ENCODE measurements at places on chromosomes 6 and 20.

DNA sequence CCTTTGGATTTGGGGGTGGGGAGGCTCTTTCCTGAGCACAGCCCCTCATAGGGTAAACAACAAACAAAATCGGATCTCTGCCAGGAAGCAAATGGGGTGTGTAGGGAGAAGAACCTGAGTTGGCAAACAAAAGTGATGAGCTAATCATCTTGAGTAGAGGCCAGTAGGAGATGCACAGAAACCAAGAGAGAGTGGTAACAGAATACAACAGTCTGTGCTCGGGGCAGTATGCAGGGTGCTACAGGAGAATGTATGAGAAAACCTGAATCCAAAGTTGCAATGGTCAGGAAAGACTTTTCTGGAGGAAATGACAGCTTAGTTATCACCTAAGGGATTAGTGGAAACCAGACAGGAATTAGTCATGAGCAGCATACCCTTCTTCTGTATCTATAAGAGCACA lies 177.8 kb downstream of the CDKAL1 start:
- DNase-seq = no peak

DNA sequence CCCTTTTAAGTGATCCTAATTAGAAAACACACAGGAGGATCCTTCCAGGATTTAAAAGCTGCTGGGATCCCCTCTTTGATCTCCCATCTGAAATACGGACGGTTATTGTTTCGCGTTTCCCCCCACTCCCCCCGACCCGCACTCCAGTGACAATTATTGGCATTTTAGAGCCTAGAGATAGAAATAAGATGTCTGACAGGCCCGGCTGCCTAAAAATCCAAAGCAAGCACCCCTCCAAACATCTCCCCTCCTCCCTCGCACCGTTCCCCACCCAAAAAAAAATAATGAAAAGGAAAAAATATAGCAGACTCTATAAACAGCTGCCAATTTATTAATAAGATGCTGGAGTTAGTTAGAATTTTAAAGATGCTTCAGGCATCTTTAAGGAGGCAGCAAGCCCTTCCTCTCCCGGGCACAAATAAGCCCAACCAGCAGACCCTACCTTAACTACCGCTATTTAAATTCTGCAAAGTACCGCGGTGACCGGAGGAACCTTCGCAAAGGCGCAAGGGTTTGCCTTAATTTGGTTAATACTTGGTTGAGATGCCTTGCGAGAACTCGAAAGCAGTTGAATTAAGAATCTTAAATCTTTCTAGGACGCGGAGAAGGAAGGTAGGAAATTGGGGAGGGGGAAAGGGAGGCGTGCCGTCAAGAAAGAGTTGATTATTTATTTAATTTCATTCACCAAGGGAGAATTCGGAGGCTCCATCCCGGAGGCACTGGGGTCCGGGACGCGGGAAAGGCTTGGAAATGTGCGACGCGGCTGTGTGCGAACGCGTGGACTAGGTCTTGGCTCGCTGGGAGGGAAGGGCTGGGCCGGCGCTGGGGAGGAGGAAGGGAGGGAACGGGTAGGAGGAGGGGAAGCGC lies 1.5 kb upstream of the ISM1 start:
- no peak for DNase-seq

DNA sequence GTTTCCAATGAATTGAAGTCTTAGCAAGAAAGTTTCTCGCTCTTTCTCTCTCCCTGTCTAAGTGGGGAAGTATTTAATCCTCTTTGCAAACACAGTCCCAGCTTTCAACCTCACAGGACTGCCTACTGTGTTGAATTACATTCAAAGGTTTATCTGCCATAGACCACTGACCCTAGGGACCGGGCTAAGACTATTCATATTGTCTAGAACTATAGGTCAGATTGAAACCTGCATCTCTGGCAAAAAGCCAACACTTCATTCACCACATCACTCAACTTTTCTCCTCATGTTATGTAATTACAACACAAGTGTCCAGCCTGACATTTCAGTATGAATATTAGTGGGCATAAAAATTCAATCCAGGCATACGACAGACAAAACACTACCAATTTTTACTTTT lies 314.7 kb upstream of the RSPO3 start:
- DNase-seq = no peak

DNA sequence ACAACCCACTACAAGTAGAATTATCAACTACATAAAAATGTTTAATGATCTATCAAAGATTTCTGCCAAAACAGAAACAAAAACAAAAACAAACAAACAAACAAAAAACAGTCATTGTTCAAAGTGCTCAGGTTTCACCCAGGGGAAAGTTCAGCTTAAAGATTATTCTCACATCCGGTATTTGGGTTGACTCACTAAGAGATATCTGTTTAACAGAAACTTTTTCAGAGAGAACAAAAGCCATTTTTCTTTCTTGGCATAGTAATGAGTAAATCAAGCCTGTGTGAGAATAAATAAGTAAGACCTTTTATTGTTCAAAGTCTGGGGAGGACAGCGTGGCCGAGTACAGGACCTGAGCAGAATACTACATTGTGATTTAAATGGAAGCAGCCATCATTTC lies 143.6 kb downstream of the RCAN2 start:
- DNase-seq = no peak

- no peak for DNase-seq
These were observed 10.8 kb downstream of the GATA5 start for GRCh38 chr20:62464990-62465389.

- DNase-seq = peak; percentile 17
These were observed at the start of gene DAAM2 for GRCh38 chr6:39791850-39792539. Gene DAAM2, plus strand, starts transcription at chr6:39792376. Its CDS starts 63,927 bp downstream, at chr6:39856303.

DNA sequence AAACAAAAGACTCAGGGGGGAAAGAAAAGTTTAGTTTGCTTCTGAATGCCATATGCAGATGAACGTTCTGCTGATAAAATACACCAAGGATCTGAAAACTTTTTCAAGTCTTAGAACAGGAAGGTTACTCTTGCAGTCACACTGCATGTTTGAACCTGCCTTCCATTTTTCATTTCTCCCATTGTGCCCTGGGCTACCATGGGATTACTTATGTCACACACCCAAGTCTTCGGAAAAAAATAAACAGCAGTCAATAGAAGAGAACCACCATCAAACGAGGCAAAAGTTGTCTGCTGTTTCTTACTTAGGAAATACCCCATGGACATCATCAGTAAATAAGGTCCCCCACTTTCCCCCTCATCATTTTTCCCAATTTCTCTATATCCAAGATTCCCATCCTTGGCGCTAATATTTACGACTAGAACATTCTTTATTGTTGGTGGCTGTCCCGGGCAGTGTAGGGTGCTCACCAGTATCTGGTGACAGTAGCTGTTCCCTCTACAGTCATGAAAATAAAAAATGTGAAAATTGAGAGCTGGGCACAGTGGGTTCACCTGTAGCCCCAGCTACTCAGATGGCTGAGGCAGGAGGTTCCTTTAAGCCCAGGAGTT lies 202.5 kb downstream of the BCAS1 start:
- DNase-seq = no peak

DNA sequence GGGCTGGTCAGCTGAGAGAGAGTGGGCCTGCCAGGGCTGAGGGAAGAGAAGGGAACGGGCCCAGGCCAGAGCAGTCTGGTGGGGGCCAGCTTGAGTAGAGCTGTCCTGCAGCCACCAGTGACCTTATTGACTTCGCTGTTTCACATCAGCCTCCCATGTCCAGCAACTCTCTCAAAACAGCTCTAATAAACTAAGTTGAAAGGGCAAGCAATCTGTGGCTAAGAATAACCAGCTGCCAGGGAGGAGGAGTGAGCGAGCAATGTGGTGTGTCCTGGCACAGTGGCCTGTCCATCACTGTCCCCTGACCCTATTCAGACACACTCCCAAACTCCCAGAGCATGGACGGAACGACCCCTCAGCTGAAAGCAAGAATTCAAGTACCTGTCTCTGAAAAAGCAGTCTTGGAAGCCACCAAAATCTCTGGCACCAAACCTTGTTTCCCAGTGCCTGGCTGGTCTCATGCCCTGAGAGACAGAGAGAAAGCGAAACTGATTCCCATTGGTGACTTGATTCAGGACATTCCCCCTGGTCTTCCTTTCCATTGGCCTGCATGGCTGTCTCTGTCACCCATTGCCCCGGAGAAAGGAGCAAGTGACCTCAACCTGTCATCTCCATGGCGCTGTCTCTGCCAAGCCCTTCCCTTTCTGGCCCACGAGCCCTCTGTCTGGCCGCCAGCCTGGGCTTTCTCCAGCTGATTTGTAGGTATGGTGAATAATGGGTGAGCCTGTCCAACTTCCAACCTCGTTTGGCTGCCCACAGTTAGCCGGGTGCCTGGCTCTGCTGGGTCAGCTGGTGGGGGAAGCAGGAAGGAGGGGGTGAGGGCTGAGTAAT lies at the start of gene DDO:
Gene DDO, minus strand, starts transcription at position 490 of the 831 bp plus-strand sequence. CDS start 2,113 bp downstream, outside the sequence.
- DNase-seq = no peak

DNA sequence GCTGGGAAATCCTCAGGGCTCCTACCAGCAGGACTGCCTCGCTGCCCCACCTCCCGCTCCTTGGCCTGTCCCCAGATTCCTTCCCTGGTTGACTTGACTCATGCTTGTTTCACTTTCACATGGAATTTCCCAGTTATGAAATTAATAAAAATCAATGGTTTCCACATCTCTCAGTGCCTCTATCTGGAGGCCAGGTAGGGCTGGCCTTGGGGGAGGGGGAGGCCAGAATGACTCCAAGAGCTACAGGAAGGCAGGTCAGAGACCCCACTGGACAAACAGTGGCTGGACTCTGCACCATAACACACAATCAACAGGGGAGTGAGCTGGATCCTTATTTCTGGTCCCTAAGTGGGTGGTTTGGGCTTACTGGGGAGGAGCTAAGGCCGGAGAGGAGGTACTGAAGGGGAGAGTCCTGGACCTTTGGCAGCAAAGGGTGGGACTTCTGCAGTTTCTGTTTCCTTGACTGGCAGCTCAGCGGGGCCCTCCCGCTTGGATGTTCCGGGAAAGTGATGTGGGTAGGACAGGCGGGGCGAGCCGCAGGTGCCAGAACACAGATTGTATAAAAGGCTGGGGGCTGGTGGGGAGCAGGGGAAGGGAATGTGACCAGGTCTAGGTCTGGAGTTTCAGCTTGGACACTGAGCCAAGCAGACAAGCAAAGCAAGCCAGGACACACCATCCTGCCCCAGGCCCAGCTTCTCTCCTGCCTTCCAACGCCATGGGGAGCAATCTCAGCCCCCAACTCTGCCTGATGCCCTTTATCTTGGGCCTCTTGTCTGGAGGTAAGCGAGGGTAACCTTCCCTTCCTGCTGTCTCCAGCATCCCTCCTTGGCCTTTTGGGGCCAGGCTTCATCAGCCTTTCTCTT lies at the start of gene CFB:
Gene CFB, plus strand, starts transcription at position 589 of the 863 bp plus-strand sequence. Its CDS starts 127 bp downstream, at position 716.
- DNase-seq = peak; percentile 87

DNA sequence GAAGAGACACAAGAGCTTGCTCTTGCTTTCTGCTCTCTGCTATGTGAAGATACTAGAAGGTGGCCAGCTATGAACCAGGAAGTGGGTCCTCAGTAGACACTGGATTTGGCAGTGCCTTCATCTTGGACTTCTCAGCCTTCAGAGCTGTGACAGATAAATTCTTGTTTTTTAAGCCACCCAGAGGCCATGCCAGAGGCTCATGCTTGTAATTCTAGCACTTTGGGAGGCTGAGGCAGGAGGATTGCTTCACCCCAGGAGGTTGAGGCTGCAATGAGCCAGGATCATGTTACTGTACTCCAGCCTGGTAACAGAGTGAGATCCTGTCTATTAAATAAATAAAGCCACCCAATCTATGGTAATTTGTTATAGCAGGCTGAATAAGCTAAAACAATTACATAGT lies 185.5 kb upstream of the SALL4 start:
- DNase-seq = no peak

DNA sequence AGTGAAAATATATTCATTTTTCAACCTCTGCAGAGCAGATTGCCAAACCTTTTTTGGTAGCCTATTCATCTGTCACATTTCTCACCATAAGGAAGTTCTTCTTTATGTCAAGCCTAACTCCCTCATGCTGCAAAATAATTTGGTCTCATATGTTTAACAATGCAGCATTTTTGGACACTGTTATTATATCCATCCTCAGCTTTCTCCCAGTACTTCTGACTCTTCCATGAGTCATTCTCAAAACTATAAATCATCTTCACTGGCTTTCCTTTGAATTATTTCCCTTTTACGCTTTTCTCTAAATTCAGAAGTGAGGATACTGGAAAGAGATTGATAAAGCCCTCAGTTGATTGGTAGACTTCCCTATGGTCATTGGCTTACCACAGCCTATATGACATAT lies 192.2 kb downstream of the TPBG start:
- DNase-seq = no peak

DNA sequence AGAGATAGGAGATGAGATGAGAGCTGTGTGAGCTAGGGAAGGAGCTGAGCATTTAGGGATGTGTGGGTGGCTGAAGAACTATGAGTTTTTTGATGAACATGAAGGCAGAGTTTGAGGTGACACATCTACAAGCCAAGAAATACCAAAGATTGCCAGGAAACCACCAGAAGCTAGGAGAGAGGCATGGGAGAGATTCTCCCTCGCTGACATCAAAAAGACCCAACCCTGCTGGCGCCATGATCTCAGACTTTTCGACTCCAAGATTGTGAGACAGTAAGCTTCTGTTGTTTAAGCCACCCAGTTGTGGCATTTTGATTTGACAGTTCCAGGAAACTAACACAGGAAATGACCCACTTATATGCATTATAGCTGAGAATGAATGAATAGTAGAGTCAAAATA lies 790.9 kb downstream of the TFAP2A start:
- no peak for DNase-seq

GRCh38 chr20:50130356-50130723 lies 17.4 kb upstream of the UBE2V1 start:
- DNase-seq = no peak

- no peak for DNase-seq
These were observed 19.7 kb downstream of the PPIL6 start for GRCh38 chr6:109420751-109421150.

DNA sequence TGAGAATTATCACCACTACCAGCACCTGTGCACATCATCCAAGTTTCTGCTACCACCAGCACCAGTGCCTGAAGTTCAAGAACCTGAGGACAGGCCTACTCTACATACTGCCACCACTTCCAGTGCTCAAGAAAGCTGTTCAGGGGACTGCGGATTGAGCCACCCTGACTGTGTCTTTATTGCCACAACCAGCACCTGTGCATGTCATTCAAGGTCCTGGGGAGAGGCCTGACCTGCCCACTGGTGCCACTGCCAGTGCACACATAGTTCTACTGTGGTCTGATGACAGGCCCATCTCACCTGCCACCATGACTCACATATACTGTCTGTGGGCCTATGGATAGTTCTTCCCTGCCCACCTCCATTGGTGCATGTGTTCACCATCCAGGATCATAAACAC lies 559.4 kb downstream of the COL12A1 start:
- no peak for DNase-seq

- DNase-seq = no peak
These were observed 7.6 kb upstream of the BTN3A3 start for GRCh38 chr6:26432627-26433201.

- DNase-seq = no peak
These were observed 19.6 kb downstream of the KIF16B start for GRCh38 chr20:16553684-16554083.

DNA sequence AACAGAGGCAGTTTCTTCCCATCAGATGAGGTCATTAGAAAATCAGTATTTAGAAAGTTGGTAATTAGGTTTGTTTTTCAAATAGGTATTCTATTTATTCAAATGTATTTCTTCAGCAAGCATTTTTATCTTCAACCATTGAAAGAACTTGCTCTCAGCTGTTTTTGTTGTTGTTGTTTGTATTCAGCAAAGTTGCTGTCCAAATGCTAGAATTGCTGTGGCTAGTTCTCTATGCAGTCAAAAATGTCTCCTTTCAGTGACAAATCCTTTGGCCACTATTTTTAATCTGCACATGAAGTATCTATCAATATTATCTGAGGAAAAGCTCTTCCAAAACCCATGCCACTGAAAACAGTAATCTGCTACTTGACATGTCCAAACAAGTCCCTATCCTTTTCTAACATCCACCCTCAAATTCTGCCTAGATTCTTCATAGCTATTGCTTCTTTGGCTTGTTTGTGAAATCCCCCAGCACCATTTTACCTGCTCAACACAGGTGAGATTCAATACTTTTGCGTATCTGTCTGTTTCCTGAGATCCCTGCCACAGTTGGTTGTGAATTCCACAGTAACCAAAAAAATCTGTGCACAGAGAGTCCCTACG lies 1005.4 kb downstream of the GRIK2 start:
- DNase-seq = no peak

All from HuH-7 (cell line).